ENCODE measurements at places on chromosomes 12 and 14. TPM values are rescaled to one million over a fixed set of nuclear protein-coding genes. Genes with fewer than 3 reads are reported as not detected.

The KRT82 gene
- not detected for total RNA-seq

The CD4 gene
- not detected for total RNA-seq

The KLRC1 gene
- not detected for total RNA-seq

The OASL gene
- total RNA-seq: 1.3 TPM

The IFNG gene
- total RNA-seq: not detected

The IGFBP6 gene
- total RNA-seq: 147 TPM

The RABGGTA gene
- total RNA-seq: 14.7 TPM

The FAM216A gene
- total RNA-seq: 19.4 TPM

The MED6 gene
- 21.7 TPM for total RNA-seq

The RFLNA gene
- not detected for total RNA-seq

The KRT74 gene
- not detected for total RNA-seq

The CSAD gene
- total RNA-seq: 9.2 TPM

The POLE2 gene
- total RNA-seq: 9.4 TPM

The TAS2R31 gene
- total RNA-seq: 1.1 TPM

All from A172 (cell line).